ENCODE measurements at places on chromosomes 4 and X.

DNA sequence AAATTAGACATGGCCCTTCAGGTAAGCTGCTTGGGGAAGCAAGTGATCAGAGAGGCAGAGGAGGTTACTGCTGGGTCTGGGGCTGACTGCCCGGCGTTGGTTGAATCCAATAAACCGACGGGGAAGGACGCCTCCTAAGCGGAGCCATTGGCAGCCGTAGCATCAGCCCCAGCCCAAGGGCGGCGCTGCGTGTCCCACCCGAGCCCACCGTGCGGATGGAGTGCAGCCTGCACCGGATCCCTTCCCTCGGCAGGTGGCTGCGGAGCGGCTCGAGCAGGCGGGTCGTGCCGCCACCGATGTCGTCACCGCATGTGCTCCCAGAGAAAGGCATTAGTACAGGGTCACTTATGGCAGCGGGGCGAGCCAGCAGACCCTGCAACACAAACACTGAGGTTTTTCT lies 82.1 kb downstream of the ALPK1 start:
- DNase-seq: no peak

DNA sequence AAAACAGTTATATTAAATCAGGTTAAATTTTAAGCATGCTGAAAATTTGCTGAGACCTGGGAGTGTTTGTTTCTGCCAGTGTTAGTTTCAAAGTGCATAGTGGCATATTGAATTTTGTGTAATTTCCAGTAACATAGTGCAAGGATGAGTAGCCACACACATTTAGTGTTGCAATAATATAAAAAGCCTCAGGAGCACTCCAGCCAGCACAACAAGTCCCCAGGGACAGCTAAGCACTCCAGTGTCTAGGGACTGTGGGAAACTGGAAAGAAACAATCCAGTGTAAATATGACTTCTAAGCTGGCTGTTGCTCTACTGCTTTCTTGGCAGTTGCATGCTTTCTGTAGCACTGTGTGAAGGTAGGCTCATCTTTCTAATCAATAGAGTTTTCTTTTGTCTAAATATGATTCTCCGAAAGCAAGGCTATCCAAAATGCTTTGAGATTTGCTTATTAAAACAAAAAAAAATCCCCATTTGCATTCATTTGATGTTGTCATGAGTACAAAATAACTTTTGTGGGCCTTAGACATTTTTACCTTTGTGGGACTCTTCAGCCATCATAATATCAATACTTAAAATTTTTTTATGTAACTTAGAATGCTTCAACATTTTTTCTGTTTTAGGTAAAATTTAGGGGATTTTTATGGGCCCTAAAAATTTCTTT lies 24.2 kb upstream of the CXCL2 start:
- peak; percentile 69 for DNase-seq

DNA sequence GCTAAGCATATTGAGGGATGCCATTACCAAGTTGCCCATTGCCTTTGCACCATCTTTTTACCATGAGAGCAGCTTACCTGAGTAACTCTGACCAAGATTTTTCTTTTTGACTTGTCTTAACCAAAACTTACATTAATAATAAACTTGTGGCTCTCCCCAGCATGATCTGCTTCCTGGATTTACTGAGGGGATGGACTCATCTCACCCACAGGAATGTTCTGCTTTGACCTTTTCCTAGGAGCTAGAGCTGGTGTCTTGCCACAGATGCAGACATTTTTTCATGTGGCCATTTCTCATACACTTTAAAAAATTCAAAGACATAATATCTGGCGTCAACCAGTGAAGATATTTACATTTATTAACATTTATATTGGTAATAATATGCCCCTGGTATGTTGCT lies 79.2 kb upstream of the EFHC2 start:
- DNase-seq: no peak

GRCh38 chr4:89823416-89823815 lies 13.5 kb downstream of the SNCA start:
- DNase-seq: no peak

DNA sequence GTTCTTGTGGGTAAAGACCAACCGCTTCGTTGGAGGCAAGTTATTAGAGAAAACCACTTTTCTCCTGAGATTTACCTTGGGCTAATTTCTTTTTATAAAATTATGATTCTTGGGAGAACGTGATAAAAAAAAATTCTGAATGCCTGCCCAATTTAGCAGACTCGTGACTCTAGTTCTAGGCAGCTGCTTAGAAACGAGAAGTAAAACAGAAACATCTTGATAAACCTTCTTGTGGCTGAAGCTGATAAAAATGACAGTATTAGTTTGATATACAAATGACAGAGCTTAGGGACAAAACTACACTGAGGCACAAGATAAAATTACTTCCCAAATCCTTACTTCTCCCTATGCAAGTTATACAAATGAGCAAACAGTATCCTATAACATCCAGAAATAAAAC lies 458.9 kb upstream of the TEX13C start:
- no peak for DNase-seq

DNA sequence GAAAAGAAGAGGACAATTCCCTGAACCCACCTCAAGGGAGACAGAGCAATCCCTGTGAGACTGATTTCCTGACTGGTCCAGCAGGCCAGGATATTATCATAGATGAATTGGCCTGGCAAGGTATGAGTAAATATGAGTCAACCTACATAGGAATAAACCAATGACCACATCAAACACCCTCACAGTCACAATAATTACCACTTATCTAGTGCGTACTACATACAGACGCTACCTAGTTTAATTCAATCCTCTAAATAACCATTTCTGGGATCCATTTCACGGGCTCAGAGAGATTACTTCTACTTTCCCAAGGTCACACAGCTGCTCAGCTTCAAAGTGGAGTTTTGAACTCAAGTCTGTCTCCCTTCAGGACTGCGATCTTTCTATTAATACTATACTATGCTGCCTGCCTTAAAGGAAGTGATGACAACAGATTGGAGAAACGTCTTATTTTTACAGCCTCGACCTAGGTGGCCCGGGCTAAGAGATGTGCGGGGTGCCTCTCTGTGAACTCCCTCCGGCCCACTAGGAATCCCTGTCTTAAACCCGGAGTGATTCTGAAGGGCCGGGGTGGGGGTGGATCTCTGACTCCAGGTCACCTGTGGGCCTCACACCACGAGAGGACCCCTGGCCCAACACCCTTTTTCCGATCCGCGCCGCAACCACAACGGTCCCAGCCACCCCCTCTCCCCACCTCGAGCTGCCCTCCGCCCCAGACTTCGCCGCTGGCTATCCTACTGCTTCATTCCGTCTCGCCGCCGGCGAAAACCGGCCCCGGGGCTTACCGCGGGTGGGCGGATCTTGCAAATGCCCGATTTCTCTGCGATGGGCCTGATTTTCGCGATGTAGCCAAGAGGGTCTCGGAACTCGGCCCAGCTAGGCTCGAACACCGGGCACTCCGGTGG lies 800 bp downstream of the KDM5C start:
- no peak for DNase-seq

GRCh38 chr4:48333587-48333986 lies 7.7 kb upstream of the SLAIN2 start:
- no peak for DNase-seq

DNA sequence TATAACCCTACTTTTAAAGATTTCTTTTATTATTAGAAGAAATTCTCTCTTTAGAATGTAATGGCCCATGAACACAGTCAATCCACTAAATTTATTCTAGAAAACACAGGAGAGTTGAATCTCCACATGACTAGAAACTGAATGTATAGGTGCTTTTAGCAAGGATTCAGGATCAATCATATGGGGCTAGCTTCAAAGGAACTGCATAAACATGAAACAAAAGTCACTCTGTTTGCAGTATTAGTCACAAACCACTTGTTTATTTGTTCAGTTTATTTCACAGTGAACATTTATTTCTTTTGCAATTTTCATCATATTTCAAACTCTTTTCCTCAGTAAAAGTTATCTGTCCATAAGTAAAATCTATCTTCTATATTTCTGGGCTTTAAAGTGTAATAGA lies 1604.6 kb downstream of the PCDH18 start:
- no peak for DNase-seq

DNA sequence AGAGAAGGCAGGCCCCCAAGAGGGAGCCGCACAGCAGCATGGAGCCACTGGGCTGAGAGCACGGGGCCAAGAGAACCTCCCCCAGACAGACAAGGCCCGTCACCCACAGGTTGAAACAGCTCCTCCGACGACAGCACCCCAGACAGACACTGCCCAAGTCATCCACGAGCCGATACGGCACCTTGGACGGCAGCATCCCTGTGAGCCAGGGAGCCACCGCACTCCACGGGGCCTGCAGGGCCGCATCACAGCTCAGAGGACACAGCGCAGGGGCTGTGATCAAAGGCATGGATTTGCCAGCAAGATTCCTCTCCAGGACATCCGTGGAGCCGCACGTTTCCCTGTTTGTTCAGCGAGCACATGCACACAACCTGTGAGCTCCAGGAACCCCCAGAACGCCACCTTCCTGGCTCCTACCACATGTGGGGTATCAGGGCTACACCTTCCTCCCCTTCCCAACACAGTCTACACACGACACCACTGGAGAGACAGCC lies 3.9 kb downstream of the CTBP1 start:
- DNase-seq: no peak

Measured in stromal cell of bone marrow (primary cell).